ENCODE measurements at places on chromosomes 3 and 15.

- H3K4me1 ChIP-seq = no peaks in the 10 kb centered on the region
- H3K27ac ChIP-seq = no peak overlapping the region
- no peaks in the 10 kb centered on the region for H3K36me3 ChIP-seq
- DNase-seq = no peak
- H3K27me3 ChIP-seq = no peaks in the 10 kb centered on the region
Observed at GRCh38 chr3:114205541-114205940, 26.7 kb upstream of the DRD3 start.

- no peaks in the 10 kb centered on the region for H3K4me1 ChIP-seq
- no peaks in the 10 kb centered on the region for H3K36me3 ChIP-seq
- H3K27ac ChIP-seq = no peak overlapping the region
Observed at GRCh38 chr3:23377928-23378672, 175.0 kb downstream of the UBE2E2 start.

GRCh38 chr3:195863121-195864061 is 45.0 kb downstream of the TNK2 start:
- peaks cover 8% of the 10 kb centered on the region for H3K4me1 ChIP-seq
- no peak overlapping the region for H3K4me3 ChIP-seq
- DNase-seq = peak; percentile 72
- H3K36me3 ChIP-seq = no peaks in the 10 kb centered on the region
- H3K27ac ChIP-seq = no peak overlapping the region

GRCh38 chr3:50573566-50574443 is 4.5 kb downstream of the HEMK1 start:
- no peaks in the 10 kb centered on the region for H3K27me3 ChIP-seq
- H3K4me1 ChIP-seq = peaks cover 93% of the 10 kb centered on the region
- H3K27ac ChIP-seq = peak overlapping the region; percentile 65
- peak overlapping the region; percentile 54 for H3K4me3 ChIP-seq
- peaks cover 7% of the 10 kb centered on the region for H3K36me3 ChIP-seq

GRCh38 chr3:111589303-111590142 is 5.6 kb downstream of the ZBED2 start:
- no peak for DNase-seq
- no peak overlapping the region for H3K4me3 ChIP-seq
- no peaks in the 10 kb centered on the region for H3K27me3 ChIP-seq
- H3K36me3 ChIP-seq = peaks cover 35% of the 10 kb centered on the region

GRCh38 chr3:52291508-52292181 is 4.0 kb downstream of the GLYCTK start:
- H3K27ac ChIP-seq = no peak overlapping the region
- peaks cover 28% of the 10 kb centered on the region for H3K4me1 ChIP-seq
- peaks cover 22% of the 10 kb centered on the region for H3K36me3 ChIP-seq
- no peaks in the 10 kb centered on the region for H3K27me3 ChIP-seq
- peak; percentile 61 for DNase-seq

DNA sequence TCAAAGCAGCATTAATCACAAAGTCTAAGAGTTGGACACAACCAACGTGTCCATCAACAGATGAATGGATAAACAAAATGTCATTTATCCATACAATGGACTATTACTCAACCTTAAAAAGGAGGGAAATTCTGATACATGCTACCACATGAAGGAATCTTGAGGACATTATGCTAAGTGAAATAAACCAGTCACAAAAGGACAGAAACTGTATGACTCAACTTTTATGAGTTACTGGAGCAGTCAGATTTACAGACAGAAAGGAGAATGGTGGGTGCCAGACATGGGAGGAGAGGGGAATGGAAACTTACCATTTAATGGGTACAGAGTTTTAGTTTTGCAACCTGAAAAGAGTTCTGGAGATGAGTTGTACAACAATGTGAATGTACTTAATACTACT is 43.0 kb upstream of the SEC13 start:
- H3K4me1 ChIP-seq = no peaks in the 10 kb centered on the region
- H3K4me3 ChIP-seq = no peak overlapping the region
- DNase-seq = no peak
- H3K27me3 ChIP-seq = no peaks in the 10 kb centered on the region
- no peak overlapping the region for H3K27ac ChIP-seq

DNA sequence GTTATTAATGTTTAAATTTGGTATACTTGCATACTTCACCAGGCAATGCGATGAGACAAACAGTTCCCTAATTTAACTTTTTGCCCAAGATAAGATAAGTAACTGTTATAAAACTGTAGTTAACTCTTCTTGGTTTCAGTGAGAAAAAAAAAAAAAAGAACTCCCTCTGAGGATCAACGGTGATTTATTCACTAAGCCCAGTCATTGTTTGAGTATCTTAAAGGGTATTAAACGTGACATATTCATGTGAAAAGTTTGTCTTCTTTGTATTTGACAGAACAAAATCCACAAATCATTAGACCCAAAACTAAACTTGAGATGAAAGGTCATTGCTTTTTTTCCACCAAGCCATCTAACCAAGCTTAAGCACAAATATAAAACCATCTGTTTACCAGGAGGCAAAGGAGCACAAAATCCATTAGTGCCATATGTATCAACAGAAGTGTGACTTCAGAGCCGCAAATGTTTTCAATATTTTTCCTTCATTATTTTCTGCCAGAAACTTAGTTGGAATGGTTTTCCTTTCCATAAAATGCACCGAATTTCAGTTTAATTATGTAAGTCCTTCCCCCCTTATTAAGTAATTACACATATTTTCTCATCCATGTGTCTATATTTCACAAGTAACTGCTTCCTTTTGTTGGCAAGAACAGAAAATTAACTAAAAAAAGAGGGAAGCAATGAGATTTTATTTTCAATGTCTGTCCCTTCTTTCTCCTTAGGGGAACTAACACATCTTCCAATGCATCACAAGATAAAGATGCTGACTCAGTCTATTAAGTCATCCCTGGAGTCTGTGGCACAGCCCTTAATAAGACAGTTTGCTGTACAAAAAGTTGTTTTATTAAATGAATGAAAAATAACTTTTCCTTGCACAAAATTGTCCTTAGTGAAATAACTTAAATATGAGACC is 92.2 kb upstream of the RAP2B start:
- DNase-seq = no peak
- no peaks in the 10 kb centered on the region for H3K36me3 ChIP-seq
- no peak overlapping the region for H3K27ac ChIP-seq
- H3K27me3 ChIP-seq = no peaks in the 10 kb centered on the region

DNA sequence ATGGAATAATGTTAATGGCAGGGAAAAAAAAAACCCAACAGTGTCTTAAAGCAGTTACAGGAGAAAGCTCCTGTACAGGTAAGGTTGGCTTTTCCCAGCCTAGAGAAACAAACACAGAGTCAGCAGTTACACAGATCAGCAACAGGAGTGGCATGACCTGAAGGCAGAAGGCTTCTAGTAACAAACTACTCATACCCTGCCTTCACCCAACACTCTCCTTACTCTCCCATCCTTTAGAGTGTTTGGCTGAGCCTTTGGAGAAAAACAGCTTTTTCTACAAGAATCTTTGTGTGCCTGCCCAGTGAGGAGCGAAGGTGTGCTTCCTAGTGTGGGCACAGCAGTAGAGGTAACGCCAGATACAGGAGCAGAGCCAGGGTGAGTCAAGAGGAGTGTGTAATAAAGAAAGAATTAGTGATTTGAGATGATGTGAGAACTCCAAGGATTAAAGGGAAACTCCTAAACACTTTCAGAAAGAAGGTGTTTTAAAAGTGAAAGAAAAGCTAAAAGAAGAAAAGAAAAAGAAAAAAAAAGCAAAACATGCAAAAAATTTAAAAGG is 152.7 kb downstream of the POLR2M start:
- DNase-seq = no peak
- H3K4me1 ChIP-seq = no peaks in the 10 kb centered on the region
- no peaks in the 10 kb centered on the region for H3K36me3 ChIP-seq
- H3K4me3 ChIP-seq = no peak overlapping the region
- no peak overlapping the region for H3K27ac ChIP-seq

DNA sequence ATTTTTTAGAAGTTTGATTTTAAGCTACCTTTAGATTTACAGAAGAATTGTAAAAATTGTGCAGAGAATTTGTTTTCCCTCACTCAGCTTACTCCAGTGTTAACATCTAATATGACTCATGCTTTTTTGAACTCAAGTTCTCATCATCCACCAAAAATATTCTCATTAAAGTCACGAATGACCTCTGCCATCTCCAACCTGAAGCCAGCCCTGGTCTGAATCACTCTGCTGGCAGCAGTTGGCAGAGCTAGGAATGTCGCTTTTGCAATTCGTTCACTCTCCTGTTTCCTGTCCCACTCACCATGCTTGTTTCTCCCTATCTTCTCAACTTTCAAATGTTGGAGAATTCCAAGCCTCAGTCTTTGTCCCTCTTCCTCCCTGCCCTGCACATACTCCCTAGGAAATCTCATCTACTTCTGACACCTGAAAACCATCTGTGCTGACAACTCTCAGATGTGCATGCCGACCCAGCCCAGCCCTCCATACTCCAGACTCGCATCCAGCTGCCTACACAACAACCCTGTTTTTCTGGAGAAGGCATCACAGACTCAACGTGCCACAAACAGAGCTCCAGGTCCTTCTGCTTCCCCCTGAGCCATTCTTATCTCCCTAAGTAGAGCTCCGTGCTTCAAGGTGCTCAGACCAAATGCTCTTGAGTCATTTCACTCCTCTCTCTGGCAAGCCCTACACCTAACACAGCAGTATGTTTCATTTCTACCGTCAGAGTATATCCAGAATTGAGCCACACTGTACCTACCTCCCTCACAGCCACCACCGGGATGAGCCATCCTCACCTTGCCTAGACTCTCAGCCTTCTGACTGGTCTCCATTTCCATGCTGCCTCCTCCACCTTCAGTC is 24.9 kb downstream of the PRR23E start:
- H3K36me3 ChIP-seq = no peaks in the 10 kb centered on the region
- no peaks in the 10 kb centered on the region for H3K27me3 ChIP-seq
- no peak overlapping the region for H3K27ac ChIP-seq
- H3K4me1 ChIP-seq = no peaks in the 10 kb centered on the region
- no peak for DNase-seq

DNA sequence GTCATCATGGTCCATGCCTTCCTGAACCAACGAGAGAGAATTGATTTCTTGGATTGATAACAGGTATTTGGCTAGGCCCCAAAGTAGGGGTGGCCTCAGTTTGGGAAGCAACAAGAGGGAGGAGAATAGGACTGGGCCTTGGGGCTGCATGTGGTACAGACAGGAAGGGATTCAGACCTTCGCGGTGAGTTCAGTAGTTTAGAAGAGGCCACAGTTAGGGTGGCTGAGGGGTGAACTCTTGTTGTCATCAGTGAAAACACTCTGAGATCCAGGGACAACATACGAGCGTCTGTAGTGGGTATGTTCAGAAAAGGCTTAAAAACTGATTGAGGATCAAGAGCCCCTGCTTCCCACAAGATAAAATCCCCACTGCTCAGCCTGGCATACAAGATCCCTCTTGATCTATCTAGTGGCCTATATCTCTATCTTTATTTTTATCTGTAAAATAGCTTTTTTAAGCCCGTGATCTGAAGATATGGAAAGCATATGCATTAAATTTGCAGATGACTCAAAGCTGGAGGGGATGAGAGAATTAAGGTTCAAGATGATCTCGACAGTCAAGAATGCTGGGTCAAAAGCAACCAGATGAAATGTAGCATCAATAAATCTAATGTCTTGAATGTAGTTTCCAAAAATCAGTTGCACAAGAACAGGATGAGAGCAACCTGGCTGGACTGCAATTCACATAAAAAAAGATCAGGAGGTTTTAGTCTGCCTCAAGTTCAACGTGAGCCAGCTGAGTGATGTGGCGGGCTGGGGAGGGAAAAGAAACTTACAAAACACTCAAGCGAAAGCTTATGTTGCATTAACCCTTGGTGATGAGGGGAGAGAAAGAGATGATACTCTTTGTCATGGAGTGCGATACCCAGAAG is 221.1 kb upstream of the TLE3 start:
- no peak overlapping the region for H3K27ac ChIP-seq
- no peaks in the 10 kb centered on the region for H3K27me3 ChIP-seq
- no peaks in the 10 kb centered on the region for H3K4me1 ChIP-seq
- no peak for DNase-seq
- no peak overlapping the region for H3K4me3 ChIP-seq

GRCh38 chr3:16511681-16512434 is 1.6 kb downstream of the RFTN1 start:
- H3K4me1 ChIP-seq = peaks cover 84% of the 10 kb centered on the region
- H3K36me3 ChIP-seq = peaks cover 3% of the 10 kb centered on the region
- peak overlapping the region; percentile 81 for H3K4me3 ChIP-seq
- peak; percentile 90 for DNase-seq

- H3K27me3 ChIP-seq = no peaks in the 10 kb centered on the region
- H3K27ac ChIP-seq = no peak overlapping the region
- DNase-seq = no peak
- H3K4me3 ChIP-seq = no peak overlapping the region
- H3K36me3 ChIP-seq = peaks cover 3% of the 10 kb centered on the region
Observed at GRCh38 chr3:155766206-155766605, 21.3 kb upstream of the PLCH1 start.

- H3K27ac ChIP-seq = no peak overlapping the region
- DNase-seq = no peak
- H3K27me3 ChIP-seq = no peaks in the 10 kb centered on the region
- H3K4me1 ChIP-seq = no peaks in the 10 kb centered on the region
- H3K4me3 ChIP-seq = no peak overlapping the region
Observed at GRCh38 chr15:69170597-69170996, 10.2 kb downstream of the GLCE start.

- H3K4me3 ChIP-seq = no peak overlapping the region
- H3K27ac ChIP-seq = no peak overlapping the region
- H3K36me3 ChIP-seq = no peaks in the 10 kb centered on the region
- no peak for DNase-seq
- H3K4me1 ChIP-seq = no peaks in the 10 kb centered on the region
Observed at GRCh38 chr3:136305879-136306278, 55.7 kb downstream of the PCCB start.

- no peak overlapping the region for H3K4me3 ChIP-seq
- no peaks in the 10 kb centered on the region for H3K27me3 ChIP-seq
- no peak for DNase-seq
- H3K4me1 ChIP-seq = peaks cover 20% of the 10 kb centered on the region
- H3K36me3 ChIP-seq = no peaks in the 10 kb centered on the region
Observed at GRCh38 chr3:4593014-4593413, 99.9 kb downstream of the ITPR1 start.

DNA sequence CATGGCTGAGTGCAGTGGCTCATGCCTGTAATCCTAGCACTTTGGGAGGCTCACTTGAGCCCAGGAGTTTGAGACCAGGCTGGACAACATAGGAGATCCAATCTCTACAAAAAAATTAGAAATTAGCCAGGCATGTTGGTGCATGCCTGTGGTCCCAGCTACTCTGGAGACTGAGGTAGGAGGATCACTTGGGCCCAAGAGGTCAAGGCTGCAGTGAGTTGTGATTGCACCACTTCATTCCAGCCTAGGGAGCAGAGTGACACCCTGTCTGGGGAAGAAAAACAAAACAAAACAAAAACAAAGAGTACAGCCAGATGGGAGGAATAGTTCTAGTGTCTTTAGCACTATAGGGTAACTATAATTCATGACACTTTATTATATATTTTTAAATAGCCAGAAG is 26.2 kb upstream of the COMMD4 start:
- no peaks in the 10 kb centered on the region for H3K4me1 ChIP-seq
- H3K27me3 ChIP-seq = no peaks in the 10 kb centered on the region
- H3K4me3 ChIP-seq = no peak overlapping the region
- H3K27ac ChIP-seq = no peak overlapping the region

- H3K4me3 ChIP-seq = no peak overlapping the region
- H3K27ac ChIP-seq = no peak overlapping the region
- H3K36me3 ChIP-seq = no peaks in the 10 kb centered on the region
- no peaks in the 10 kb centered on the region for H3K27me3 ChIP-seq
Observed at GRCh38 chr3:3015185-3016089, 94.7 kb downstream of the IL5RA start.

Measured in CD8-positive, alpha-beta memory T cell (primary cell).